ENCODE measurements at places on chromosomes 5 and 9.

- DNase-seq, result no peak
Measured at GRCh38 chr5:14996997-14997396, 125.4 kb upstream of the ANKH start.

- DNase-seq, result no peak
Measured at GRCh38 chr5:171897231-171897630, 109.2 kb downstream of the FBXW11 start.

GRCh38 chr5:143235423-143235822, 168.1 kb downstream of the NR3C1 start:
- DNase-seq, result no peak

DNA sequence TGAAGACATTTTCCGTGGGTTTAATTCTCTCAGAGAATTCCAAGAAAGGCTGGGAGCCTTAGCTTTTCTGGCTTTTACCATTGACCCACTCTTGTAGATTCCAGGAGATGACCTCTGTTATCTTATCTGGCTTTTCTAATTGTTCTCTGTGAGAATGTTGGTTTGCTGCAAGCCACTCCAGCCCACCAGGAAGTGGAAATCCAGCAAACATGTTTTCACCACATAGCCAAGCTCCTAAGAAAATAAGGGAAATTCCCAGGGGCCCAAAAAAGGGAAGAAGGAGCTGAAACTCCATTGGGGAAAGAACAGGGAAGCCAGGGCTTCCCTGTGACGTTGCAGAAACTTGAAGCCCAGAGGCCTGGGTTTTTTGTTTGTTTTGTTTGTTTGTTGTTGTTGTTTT, 19.7 kb downstream of the GPR107 start:
- no peak for DNase-seq

DNA sequence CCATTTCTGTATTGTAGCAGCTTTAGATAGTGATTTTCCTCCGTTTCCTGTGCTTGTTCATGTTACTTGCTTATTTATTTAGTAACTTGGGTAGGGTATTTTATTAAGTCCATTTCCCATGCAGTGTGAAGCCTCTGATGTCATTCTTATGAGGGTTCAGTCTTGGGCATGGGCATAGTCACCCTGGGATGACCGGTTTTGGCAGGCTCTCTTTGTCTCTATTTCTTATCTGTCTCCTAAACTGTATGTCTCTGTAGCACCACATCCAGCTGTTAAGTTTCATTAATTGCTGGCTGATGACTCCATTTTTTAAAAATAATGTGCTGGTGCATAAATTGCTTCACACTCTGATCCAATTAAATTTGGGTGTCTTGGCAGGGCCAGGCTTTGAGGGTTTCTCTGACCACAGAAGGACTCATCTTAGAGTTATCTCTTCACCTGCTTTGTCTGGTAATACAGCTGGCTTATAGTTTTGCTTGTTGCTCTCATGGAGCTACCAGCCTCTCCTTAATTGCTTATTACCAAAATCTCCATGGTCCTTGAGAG, 173.3 kb upstream of the VLDLR start:
- no peak for DNase-seq

GRCh38 chr5:112693301-112693700, 44.4 kb upstream of the APC start:
- no peak for DNase-seq

Measured in globus pallidus (tissue), 1 donor.